NCI-H1048 (cell line): ENCODE measurements at places on chromosomes 13 and 19.
A peak's percentile ranks its signal among the peaks of the same experiment; 100 is the strongest.

GRCh38 chr19:6260912-6261650 is 18.7 kb downstream of the MLLT1 start:
- DNase-seq = no peak

DNA sequence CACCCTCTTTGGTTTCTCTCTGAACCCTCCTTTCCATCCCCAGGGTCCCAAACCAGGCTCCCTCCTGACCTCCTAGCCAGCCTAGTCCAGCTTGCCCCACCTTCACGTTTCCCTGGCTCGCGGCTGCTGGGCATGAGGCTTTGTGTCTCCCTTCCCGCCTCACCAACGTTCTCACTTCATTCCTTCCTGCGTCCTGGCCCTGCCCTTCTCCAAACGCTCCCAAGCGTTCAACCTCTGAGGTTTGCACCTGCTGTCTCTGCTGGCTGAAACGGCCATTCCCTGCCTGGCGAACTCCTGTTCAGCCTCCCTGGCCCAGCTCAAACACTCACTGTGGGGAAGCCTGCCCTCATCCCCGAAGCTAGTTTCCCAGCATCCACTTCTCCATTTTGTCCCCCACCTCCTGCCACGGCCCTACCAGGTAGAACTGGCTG is 12.4 kb downstream of the EPS8L1 start:
- no peak for DNase-seq

DNA sequence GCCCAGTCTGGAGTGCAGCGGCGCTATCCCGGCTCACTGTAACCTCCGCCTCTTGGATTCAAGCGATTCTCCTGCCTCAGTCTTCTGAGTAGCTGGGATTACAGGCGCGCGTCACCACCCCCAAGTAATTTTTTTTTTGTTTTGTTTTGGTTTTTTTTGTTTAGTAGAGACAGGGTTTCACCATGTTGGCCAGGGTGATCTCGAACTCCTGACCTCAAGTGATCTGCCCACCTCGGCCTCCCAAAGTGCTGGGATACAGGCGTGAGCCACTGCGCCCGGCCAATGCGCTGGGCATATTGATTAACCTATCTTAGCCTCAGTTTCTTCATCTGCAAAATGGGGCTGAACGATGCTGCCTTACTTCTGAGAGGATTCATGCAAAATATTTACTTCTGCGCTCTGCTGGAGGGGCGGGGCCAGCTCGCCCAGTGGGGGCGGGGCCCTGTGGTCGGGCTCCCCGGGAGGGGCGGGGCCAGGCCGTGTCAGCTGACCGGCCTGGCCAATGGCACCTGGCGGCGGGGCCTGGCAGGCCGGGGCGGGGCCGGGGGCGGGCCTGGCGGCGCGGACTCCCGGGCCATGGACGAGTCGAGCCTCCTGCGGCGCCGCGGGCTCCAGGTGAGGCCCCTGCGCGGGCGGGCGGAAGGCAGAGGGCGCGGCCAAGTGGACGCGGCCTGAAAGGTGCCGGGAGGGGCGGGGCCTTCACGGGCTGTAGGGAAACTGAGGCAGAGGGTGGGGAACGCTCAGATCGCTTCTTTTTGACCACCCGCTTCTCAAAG is at the start of gene MAST3:
Gene MAST3, plus strand, starts transcription at position 562 of the 776 bp plus-strand sequence. Its CDS starts 15 bp downstream, at position 577.
- peak; percentile 78 for DNase-seq

DNA sequence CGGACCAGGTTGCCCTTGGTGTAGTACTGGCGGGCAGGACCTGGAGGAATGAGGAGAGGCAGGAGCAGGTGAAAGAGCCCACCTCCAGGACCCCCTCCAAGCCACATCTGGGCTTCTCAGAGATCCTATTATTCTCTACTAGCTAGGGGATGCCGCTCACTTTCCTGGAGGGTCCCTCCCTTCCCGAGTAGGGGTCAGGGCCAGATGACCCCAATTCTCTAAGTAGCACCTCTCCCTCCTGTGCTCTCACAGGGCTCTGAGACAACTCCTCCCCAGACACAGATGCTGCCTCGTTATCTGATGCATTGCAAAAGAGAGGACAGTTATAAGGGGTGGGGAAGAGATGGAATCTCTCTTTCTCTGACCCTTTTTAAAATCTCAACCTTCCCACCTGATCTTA is 22.9 kb downstream of the GP6 start:
- DNase-seq = no peak

DNA sequence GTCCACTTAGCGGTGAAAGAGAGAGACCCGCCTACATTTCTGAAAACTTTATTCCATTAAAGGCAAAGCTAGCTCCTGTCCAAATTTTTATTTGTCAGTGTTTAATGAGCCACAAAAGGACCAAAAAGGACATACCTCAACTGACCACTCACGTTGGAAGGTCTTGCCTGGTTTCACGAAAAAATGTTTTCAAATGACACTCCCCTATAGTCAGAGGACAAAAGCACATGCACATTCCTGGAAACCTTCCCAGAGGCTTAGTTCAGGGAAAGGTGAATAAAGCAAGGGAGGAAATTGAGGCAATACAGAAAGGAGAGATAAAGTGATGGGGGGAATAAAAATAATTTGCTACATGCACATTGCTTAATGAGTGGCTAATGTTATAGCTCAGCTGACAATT is 55.6 kb downstream of the DOCK9 start:
- DNase-seq = no peak

- DNase-seq = no peak
Measured at GRCh38 chr13:79917628-79918027, 423.3 kb downstream of the SPRY2 start.

DNA sequence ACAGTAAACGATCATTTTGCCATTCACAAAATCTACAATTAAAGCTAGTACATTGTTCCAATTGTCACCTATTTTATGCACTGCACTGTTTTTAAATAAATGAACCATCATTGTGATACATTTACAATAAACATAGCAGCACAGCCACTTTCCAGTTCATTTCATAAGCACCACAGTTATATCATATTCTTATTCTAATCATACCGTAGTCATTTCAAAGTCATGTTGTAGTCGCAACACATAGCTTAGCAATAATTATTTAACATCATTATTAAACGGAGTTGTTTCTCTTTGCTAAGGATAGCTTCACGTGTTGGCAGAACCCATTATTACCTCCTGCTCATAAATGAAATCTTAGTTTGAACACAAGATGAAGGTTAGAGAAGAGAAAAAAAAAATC is 2.2 kb upstream of the PCDH9 start:
- no peak for DNase-seq

DNA sequence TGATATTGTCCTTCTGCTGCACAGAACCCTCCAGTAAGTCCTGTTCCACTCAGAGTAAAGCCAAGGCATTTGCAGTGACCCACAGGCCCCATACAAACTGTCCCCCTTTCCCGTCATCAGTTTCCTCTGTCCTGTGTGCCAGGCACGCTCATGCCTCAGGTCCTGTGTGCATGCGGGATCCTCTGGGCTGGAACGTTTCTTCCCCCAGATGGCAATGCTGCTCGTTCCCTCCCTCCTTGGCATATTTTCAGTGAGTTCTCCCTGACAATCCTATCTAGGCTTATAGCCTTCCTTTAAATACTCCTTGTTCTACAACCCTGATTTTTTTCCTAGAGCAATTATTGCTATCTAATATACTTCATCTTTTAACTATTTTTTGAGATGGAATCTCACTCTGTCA is 5.7 kb downstream of the OPA3 start:
- DNase-seq = no peak

DNA sequence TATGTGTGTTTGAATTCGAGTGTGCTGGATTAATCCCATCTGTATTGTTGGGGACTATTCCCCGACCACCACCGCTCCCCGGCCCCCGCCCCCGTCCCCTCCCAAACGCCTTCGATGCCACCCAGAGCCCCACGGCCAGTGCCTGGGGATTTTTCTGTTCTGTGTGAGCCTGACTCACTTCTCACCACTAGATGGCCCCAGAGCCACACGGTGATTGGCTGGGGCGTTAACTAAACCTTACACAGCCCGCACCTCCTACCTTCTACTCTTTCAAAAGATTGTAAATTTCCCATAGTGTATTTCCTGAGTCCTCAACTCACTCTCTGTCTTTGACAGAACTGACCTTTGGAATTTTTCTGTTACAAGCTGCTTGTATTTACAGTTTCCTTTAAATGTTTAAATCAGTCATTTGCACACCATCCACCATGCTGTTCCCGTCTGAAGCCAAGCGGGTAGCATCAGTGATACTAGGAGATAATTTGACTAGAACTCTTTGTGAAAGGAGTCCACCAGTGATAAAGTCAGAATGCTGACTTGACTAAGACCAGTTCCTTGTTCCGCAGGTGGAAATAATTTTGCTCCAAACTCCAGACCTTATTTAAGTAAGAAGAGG is 61.4 kb downstream of the RFX2 start:
- DNase-seq = peak; percentile 11
